ENCODE measurements at places on chromosomes 3 and 15.

- no peak for DNase-seq
Observed at GRCh38 chr3:78154521-78155186, 1114.8 kb downstream of the ROBO2 start.

DNA sequence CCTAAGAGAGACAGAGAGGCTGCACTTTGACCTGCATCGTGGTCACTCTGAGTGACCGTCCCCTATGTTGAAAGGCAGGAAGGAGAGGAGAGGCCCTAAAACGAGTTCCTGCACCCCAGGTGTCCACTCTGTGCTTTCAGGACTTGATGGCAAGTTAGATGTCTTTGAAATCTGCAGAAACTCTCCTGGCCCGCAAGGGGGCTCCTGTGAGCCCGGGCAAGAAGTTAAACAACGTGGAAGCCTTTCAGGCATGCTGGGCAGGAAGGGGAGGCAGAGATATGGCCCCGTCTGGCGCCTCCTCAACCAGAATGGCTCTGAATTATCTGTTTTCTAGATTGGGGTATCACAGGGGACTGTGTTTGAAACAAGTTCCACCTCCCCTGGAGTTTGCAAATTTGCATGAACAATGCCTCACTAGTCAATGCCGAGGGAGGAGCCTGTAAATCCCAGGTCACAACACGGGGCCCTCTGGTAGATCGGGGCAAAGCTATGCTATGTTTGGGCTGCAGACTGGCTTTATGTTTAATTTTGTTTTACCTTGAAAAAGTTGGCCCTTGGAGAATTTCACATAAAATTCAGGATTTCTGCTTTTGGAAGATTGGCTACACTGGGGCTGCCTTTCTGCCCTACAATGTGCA lies 9.8 kb downstream of the CTXND1 start:
- no peak for DNase-seq

DNA sequence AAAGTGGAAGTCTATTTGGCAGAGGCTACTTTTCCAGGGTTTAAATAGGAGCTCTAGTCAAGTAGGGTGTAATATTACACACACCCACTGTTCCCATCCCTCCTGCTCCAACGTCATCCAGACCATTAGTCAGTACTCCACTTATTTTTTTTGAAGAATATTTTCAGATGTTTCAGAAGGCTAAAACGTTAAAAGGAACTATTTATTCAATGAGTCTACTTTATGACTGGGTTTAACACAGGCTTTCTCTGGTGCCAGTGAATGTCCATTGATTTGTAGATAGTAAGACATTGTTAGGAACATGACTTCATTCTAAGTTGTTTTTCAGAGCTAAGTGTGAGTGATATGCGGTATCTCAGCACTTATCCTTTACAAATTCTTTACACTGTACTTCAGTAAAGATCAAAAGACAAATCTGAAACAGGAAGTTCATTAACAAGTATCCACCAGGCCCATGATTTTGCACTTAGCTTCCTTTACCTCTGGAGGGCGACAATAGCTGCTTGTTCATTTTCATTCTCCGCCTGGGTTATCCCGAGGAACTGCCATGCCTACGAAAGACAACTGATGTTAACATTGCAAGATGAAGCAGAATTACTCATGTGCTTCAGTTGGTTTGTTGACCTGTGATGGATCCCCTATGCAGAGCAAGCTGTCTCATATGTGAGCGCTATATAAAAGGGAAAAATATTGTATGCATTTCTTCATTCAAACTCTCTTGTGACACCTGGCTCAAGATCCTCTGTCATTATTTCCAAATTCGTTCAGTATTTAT lies 158.7 kb downstream of the USP13 start:
- DNase-seq = no peak

GRCh38 chr3:35965908-35966307 lies 326.6 kb downstream of the ARPP21 start:
- DNase-seq = no peak

DNA sequence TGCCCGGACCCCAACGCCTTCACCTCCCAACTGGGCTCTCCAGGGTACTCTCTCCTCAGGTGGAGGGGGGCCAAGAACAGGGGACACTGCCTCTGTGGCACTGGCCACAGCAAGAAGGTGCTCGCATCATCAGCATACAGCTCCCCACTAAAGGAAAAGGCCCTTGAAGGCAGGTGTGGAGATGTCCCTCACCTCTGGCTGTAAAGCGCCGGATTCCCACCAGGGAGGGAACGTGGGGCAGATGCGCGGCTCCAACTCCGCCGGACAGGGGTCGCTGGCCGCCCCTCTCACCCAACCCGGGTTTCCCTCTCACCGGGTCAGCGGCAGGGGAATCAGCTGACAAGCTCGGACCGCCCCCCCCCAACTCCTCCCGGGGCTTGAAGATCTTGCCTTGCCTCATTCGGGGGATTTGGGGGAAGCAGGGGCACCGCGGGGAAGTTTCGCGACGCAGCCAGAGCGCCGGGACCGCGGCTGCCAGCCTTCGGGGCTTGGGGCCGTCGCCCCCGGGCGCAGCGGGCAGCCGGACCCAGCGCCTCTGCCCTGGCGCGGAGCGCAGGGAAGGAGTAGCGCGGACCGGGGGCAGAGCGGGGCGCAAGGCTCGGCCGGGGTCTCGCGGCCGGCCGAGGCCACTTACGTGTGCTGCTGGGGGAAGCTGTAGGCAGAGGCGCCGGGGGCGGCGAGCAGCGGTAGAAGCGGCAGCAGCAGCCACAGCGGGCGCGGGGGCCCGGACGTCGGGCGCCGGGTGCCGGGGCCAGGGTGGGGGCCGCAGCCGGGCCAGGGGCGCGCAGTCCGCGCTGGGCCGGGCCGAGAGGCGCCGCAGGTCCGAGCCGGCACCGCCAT lies 630 bp downstream of the CACNA2D2 start:
- DNase-seq = peak; percentile 64

- DNase-seq = no peak
Observed at GRCh38 chr3:8507496-8507895, 5.9 kb downstream of the LMCD1 start.

GRCh38 chr15:58307313-58307961 lies 124.4 kb upstream of the LIPC start:
- no peak for DNase-seq

- peak; percentile 50 for DNase-seq
Observed at GRCh38 chr3:195239121-195239520, 31.8 kb downstream of the XXYLT1 start.

GRCh38 chr15:59972241-59972640 lies 31.9 kb upstream of the FOXB1 start:
- no peak for DNase-seq

- DNase-seq = no peak
Observed at GRCh38 chr15:87667643-87668042, 588.9 kb downstream of the NTRK3 start.

- no peak for DNase-seq
Observed at GRCh38 chr15:27933562-27933961, 165.6 kb downstream of the OCA2 start.

DNA sequence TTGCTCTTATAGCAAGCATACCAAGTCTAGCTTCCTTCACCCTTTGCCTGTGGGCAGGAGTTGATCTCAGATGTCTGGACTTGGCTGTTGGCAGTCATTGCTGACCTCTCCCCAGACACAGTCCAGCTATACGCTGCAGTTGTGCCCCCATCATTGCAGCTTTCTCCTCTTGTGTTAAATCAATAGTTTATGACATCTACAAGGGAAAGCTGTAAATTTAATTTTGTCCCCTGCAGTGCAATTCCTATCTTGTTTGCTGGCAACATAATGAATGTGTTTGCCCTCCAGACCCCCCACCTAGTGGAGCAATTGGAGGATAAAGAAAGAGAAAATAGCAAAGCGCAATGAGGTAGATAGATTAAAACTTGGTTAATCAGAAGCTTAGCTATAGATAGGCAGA lies 280.2 kb downstream of the LSAMP start:
- DNase-seq = no peak

DNA sequence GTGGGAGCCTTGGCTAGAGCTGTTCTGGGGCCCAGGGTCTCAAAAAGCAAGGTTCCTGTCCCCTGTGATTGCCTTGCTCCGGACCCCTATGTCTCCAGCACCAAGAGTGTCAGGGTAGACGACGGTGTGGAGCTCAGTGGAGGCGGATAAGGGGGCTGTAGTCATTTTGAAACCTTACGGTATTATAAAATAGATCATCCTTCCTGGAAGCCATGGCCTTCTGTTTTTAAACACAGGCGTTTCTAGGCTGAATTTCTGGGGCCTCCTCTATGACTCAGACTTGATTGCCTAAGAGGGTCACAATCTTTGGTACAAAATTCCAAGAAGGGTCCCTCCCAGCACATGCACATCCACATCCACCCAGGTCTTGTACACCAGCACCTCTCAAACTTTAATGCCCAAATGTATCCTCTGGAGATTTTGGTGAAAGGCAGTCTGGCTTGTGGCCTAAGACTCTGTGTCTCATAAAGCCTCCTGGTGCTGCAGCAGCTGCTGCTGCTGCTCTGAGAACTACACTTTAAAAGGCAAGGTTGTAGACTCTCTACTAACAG lies 70.5 kb upstream of the XCR1 start:
- peak; percentile 71 for DNase-seq

DNA sequence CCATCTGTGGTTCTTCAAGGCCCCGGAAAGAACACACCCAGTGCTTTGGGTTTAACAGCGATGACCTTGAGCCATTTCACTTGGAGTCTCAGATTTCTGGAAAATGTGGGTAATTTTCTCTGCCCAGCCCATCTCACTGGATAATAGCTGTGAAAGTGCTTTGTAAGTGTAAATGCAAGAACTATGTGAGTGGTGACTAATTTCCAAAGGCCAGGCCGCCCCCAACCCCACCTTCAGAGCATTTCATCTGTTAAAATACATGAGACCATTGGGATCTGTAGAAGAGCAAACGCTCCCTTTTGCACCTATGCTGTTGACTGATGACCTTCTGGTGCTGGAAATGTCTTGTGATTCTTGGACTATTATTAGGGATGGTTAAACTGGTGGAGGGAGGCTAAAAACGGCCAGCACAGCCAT lies 196.8 kb upstream of the LPP start:
- no peak for DNase-seq

- DNase-seq = no peak
Observed at GRCh38 chr3:176954517-176954916, 242.8 kb downstream of the TBL1XR1 start.

GRCh38 chr3:134476306-134476705 lies 9.5 kb downstream of the ANAPC13 start:
- no peak for DNase-seq

GRCh38 chr15:43225201-43225949 lies 4.6 kb upstream of the EPB42 start:
- peak; percentile 67 for DNase-seq

GRCh38 chr3:44522494-44522933 lies 32.5 kb upstream of the ZKSCAN7 start:
- DNase-seq = no peak

GRCh38 chr3:103512595-103512994 lies 1077.8 kb downstream of the ZPLD1 start:
- DNase-seq = no peak

DNA sequence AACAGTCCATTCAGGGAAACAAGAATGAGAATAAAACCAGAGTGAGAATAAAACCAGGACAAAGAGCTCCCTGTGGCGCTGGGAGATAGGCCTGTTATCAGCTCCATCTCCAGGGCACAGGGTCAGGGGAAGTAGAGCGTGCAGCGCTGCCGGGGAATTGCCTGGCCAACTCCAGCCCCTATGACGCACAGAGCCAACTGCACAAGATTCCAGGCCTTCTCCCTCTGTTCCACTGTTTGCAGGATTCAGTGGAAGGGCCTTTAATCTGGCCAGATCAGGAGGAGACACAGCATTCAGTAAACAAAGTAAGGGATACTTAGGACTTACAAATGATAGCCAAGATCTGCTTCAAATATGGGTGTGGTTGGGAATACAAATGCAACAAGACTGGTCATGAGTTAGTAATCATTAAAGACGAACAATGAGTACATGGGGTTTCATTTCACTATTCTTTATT lies 49.4 kb downstream of the ITGB5 start:
- no peak for DNase-seq

- DNase-seq = no peak
Observed at GRCh38 chr3:107524326-107524840, 1.6 kb downstream of the BBX start.

DNA sequence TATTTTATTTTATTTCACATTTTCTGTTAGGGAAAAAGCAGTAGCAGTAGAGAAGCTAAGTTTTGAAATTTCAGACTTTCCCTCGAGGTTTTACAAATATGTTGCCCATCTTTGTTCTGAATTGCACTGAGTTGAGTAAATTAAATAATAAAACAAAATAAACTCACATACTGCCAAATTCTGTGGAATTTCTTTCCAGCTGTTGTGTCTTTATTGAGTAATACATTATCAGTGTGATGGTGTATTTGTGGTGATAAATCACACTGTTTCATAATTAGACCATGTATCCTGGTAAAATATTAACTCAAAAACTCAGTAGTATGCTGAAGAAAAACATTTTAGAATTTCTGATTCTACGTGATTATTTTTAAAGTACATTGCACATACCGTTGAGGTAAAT lies 592.1 kb downstream of the SI start:
- no peak for DNase-seq

GRCh38 chr15:67850994-67851571 lies 11.2 kb upstream of the RNU6-1 start:
- DNase-seq = no peak

GRCh38 chr15:98442901-98443300 lies 205.4 kb upstream of the IGF1R start:
- DNase-seq = no peak

GRCh38 chr3:123871946-123872345 lies 12.2 kb downstream of the MYLK start:
- no peak for DNase-seq

DNA sequence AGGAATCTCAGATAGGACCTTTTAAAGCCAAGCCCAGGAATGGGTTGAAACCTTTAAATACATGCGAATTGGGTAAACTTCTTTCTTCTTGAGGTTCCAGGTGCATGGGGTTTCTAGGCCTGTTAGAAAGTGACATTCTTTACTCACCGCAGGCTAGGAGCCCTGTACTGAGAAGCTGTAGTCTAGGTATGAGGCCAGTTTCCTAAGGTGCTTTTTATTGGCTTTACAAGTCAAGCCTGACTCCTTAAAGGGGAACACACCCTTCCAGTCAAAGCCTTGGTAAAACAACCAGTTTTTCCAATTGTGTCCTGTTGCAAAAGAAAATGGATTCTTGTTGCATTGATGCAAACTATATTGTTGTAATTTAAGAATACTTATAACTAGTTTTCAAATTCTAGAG lies 76.1 kb upstream of the ATP11B start:
- no peak for DNase-seq

- no peak for DNase-seq
Observed at GRCh38 chr3:89139870-89140269, 32.4 kb downstream of the EPHA3 start.

DNA sequence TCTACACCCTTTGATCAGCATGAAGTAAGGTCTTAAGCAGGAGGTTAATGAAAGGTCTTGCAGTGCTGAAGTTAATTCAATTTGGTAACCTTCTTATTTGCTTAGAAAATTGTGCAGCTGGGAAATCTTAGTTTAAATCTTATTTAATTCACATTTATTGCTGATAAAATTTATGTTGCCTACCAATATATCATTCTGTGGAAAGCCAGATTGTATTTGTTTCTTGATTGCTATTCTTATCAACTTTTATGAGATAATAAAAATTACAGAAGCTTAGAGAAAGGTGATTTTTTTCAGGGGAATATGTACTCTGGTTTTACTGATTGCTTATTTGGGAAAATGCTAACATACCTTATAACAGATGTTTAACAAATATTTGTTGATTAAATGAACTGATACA lies 64.0 kb upstream of the PAQR5 start:
- no peak for DNase-seq

- no peak for DNase-seq
Observed at GRCh38 chr15:63752075-63752684, 81.6 kb downstream of the HERC1 start.
